Left kidney (tissue), 8 donors: ENCODE measurements at places on chromosomes 11 and 22.
A peak's percentile ranks its signal among the peaks of the same experiment; 100 is the strongest.

- no peak for DNase-seq
Measured at GRCh38 chr11:86696451-86696850, 24.0 kb upstream of the ME3 start.

GRCh38 chr11:103110391-103110790, 1.2 kb downstream of the DYNC2H1 start:
- DNase-seq, result no peak

GRCh38 chr11:121563900-121564822, 111.4 kb upstream of the SORL1-AS1 start:
- DNase-seq, result no peak

GRCh38 chr22:30718491-30718890, 23.8 kb downstream of the OSBP2 start:
- DNase-seq, result no peak

DNA sequence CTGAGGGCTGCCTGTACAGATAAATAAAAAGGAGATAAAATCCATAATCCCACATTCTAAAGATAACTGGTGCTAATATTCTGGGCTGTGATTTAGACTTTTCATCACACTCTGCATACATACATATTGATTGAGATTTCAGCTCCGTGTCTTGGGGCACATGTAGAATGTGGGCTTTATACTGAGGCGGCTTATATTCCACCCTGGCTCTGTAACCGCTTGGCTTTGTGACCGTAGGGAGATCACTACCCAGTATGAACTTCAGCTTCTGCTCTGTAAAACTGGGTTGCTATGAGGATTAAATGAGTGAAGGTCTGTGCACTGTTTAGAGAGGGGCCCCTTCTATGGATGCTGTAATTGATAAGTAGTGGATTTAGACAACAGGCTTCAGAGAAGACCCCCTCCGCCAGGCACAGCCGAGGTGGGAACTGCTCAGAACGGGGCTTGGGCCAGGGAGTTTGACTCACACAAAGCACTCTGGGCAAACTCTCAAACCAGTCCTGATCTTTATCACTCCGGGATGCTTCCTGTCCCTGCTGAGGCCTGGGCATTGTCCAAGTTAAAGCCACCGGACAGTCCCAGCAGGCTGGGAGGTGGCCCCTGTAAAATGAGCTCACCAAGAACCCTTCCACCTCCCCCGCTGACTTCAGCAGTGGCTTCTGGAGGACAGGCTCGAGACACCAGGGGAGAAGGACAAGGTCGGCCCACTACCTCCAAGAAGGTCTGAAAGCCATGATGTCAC, 17.2 kb downstream of the KIAA1671 start:
- DNase-seq, result no peak

- no peak for DNase-seq
Measured at GRCh38 chr11:20656901-20657300, 12.5 kb upstream of the NELL1 start.

DNA sequence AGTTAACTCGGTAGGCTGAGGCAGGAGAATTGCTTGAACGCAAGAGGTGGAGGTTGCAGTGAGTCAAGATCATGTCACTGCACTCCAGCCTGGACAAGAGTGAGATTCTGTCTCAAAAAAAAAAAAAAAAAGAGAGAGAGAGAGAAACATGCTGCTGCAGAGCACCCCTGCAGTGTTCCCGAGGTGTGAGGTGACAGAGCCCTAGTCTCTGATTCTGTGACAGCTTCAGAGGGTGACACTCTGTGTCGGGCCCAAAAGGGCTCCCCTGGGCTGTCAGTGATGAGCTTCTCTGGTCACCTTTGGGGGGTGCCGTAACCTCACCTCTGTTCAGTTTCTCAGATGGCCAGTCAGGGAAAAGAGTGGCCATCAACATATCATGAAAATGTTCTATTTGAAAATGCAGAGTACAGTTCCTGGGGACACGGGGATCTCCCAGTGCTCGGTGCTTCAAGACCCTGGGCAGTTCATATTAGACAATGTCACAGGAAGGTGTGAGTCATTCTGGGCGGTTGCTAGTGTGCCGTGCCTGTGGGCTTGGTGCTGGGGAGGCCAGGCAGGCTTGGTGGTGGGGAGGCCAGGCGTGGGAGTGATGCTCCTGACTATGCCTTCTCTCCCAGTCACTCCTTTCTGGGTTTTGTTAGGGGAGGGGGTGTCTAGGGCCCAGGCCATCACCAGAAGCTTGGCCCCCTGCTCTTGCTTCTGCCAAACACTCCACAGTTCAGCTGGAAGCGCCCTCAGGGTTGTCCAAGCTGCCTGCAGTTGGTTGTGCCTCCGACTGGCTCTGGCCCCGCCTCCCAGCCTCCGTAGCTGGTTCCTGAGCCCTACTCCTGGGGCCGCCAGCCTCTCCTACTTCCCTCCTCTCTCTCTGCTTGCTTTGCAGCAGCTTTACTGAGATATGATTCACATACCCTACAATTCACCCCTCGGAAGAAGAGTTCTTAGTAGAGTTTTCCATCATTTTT, 52.5 kb upstream of the CLDN5 start:
- DNase-seq, result no peak

GRCh38 chr11:41461057-41461681, 1.7 kb upstream of the LRRC4C start:
- no peak for DNase-seq

DNA sequence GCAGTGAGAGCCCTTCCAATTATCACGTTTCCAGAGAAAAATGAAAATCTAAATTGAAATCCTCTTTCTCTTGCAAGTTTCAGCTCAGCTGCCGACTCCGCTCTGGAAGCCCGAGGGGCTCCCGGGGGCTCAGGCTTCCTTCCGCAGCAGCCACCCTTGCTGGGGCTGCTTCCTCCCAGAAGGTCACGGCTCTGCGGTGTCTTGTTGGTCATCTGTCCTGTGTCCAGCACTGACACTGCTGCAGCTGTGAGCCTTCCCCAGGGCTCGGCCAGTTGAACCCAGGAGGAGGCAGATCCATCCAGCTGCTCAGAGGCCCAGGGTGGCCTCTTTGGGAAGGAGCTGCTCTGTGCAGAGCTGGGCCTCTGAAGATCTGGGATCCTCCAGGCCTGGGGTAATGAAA, 1337.2 kb downstream of the TBC1D22A start:
- no peak for DNase-seq

- DNase-seq, result no peak
Measured at GRCh38 chr11:70498976-70499801, 100.9 kb downstream of the CTTN start.

GRCh38 chr11:7520981-7521487, 7.2 kb downstream of the PPFIBP2 start:
- no peak for DNase-seq

GRCh38 chr22:46042786-46043185, 65.8 kb upstream of the WNT7B start:
- no peak for DNase-seq

- no peak for DNase-seq
Measured at GRCh38 chr11:35282221-35282882, 137.0 kb downstream of the SLC1A2 start.

DNA sequence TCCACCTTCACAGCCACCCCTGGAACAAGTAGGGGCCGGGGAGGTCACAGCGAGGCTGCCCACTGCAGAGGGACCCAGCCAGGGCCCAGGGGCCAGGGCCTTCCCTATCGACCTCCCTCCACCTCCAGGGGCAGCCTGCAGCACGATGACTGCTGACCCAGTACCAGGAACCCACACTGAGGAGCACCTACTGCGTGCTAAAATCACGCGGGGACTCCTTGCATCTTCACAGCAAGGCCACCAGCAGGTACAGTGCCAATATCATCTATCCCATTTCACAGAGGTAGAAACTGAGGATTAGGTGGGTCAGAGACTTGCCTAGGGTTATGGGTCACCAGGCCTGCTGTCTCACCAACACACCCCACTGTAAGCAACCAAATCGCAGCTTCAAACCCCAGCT, 14.6 kb downstream of the MACROD1 start:
- DNase-seq, result no peak

GRCh38 chr11:11842421-11843008, 743 bp downstream of the USP47 start:
- DNase-seq, result peak; percentile 82

GRCh38 chr11:47552056-47552565, 821 bp downstream of the CELF1 start:
- DNase-seq, result peak; percentile 40

- DNase-seq, result peak; percentile 53
Measured at GRCh38 chr22:41925783-41926460, 684 bp downstream of the TNFRSF13C start.

- no peak for DNase-seq
Measured at GRCh38 chr11:61954106-61954850, 4.1 kb downstream of the BEST1 start.

GRCh38 chr11:110076371-110076965, 16.7 kb upstream of the ZC3H12C start:
- no peak for DNase-seq

- no peak for DNase-seq
Measured at GRCh38 chr11:82858133-82858532, 42.1 kb downstream of the PRCP start.

DNA sequence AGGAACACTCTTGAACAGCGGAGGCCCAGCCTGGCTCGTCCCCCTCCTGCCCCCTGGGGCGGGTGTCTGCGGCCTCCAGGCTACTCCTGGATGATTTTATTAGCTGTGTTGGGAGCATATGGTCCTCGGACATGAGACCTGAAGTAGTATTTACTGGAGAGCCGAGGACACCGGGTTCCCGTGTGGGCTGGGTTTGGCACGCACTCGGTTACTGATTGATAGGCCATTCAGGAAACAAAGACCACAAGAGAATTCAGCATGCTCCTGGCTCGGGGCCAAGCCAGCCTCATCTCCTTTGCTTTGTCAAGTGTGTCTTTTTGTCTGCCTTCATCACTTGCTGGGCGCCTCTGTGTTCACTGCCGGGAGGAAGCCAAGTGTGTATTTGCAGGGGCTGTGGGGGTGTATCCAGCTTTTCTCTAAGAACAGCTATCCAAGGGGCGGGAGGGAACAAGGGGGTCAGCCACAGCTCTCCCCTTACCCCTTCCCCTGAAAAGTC, 9.7 kb downstream of the FXYD2 start:
- peak; percentile 82 for DNase-seq

DNA sequence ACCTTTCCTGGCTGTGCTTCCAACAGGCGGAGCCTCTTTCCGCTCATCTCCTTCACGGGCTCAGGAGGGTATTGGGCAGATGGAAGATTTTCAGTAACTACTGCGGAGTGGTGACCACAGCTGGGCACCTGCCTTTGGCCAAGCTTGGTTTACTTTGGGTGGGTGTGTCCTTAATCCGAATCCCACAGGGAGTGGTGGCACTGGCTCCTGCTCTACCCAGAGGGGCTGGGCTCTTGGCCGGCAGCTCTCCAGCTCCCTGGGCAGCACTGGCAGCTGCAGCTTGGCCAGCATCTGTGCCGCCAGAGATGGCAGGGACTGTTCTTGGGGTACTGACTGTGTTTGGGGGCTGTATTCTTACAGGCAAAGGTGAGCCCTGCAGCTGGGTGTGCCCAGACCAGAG, 29.8 kb downstream of the BID start:
- DNase-seq, result no peak

DNA sequence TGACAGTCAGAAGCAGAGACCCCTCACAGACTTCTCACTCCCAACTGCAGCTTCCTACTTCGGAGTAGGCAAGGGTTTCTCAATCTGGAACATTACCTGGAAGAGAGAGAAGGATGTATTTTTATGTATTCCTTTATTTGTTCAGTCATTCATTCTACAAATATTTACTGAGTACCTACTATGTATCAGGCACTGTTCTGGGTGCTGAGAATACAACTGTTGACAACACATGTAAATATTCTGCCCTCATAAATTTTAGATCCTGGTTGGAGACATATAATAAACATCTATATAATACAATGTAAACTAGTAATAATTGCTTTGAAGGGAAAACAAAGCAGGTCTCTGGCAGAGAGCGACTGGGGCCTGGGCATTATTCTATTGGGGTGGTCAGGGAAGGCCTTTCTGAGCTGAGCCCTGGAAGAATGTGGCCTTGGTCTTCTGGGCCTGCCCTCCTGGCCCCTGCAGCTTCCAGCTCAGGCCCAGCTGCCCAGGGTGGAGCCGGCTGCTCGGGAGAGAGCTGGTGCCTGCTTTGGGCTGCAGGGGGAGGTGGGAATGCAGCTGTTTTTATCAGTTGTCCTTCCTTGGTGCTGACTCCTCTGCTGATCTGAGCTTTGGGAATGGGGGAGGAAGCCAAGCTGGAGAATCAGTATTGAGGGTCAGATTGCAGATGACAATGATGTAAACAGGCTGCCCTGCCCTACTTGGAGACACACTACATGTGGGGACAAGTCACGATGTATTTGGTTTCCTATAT, 46.8 kb downstream of the PKNOX2 start:
- no peak for DNase-seq

DNA sequence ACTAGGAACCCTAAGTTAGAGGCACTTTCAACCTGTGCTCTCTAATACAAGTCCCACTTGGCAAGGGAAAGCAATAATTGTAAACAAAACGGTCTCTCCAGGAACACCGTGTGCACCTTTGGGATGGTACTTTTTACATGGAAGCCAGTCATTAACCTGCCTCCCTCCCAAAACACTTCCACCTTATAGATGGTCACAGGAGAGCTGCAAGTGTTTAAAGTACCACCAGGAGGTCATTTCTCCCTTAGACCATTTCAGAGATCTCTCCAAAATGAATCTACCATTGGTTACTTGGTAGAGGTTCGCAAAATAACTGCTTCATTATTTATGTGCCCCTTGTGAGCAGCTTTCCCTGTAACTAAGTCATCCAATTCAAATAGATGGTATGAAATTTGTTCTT, 375.3 kb downstream of the DYNC2H1 start:
- no peak for DNase-seq
